ENCODE measurements at places on chromosomes 2 and 18. TPM values are rescaled to one million over a fixed set of nuclear protein-coding genes. Genes with fewer than 3 reads are reported as not detected.
A peak's percentile ranks its signal among the peaks of the same experiment; 100 is the strongest.

IL1A gene
- total RNA-seq: not detected

GPR75 gene
- 0.75 TPM for total RNA-seq

PXDN gene
- total RNA-seq: 95.4 TPM

CD207 gene
- 0.13 TPM for total RNA-seq

DNA sequence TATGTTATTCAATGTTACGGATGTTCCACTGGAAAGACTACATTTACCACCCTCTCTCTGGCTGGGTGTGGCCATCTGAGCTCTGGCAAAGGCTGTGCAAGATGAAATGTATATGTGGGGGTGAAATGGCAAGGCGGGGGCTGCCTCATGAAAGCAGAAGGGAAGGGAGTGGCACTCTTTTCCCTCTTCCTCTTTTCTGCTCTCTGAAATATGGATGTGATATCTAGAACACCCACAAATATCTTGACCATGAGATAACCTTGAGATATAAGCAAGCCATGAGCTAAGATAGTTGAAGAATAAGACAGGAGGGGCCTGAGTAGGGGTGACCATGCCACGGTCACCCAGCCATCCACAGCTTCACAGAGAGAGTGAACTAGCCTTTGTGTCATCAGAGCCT is 367.8 kb upstream of the ID2 start:
- H3K27ac ChIP-seq: no peak overlapping the region
- peaks cover 3% of the 10 kb centered on the region for H3K27me3 ChIP-seq
- no peaks in the 10 kb centered on the region for H3K36me3 ChIP-seq
- H3K4me1 ChIP-seq: peaks cover 3% of the 10 kb centered on the region
- no peak overlapping the region for H3K4me3 ChIP-seq

DNA sequence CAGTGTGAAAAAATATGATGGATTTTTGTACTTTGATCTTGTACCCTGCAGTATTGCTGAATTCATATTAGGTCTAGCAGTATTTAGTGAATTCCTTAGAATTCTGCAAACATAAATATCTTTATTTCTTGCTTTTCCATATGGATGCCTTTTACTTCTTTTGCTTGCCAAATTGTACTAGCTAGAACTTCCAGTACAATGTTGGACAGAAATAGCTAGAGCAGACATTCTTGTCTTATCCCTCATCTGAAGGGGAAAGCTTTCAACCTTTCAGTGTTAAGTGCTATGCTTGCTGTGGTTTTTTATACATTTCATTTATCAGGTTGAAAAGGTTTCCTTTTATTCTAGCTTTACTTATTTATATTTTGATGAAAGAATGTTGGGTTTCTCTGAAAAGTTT is 1321.9 kb upstream of the CHAC2 start:
- no peak for DNase-seq
- no peaks in the 10 kb centered on the region for H3K27me3 ChIP-seq
- H3K4me3 ChIP-seq: no peak overlapping the region
- H3K4me1 ChIP-seq: no peaks in the 10 kb centered on the region

CERS6 gene
- total RNA-seq: 37.3 TPM

- H3K4me3 ChIP-seq: no peak overlapping the region
- no peaks in the 10 kb centered on the region for H3K36me3 ChIP-seq
- H3K4me1 ChIP-seq: peaks cover 2% of the 10 kb centered on the region
- H3K27ac ChIP-seq: no peak overlapping the region
- peak; percentile 14 for DNase-seq
Observed at GRCh38 chr18:12520442-12520992, 112.8 kb downstream of the PRELID3A start.

- no peaks in the 10 kb centered on the region for H3K36me3 ChIP-seq
- no peak overlapping the region for H3K4me3 ChIP-seq
- H3K27ac ChIP-seq: no peak overlapping the region
- no peak for DNase-seq
- H3K27me3 ChIP-seq: no peaks in the 10 kb centered on the region
- no peaks in the 10 kb centered on the region for H3K4me1 ChIP-seq
Observed at GRCh38 chr2:96175951-96176350, 30.7 kb upstream of the DUSP2 start.

DNA sequence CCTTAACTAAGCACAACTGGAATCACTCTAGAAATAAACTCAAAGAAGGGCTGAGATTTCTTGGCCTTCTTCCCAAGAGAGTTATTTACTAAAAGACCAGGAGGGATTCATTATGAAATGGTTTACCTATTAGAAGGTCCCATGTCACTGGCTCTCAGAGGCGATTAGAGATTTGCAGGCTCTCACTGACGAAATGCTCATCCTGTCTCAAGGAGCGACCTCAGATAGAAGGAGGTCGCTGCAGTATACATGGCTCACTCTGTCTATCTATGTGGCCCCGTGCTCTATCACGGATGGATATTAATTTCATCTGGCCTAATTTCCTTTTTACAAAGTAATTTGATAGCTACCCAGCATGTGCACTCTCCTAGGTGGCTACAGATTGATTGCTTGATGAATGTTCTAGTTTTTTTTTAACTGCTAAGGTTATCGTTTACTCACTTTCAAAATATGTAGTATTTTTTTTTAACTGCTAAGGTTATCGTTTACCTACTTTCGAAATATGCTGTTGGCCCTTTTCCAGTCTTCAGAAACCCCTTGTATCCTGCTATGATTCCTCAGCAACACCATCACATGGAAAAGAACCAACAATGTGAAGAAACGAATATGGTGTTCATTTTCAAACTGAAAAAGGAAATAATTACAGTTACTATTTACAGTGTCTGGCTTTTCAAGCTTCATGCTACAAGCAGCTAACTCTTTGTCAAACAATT is 9.1 kb downstream of the SMIM21 start:
- no peak overlapping the region for H3K27ac ChIP-seq
- no peak for DNase-seq
- H3K4me1 ChIP-seq: no peaks in the 10 kb centered on the region
- H3K36me3 ChIP-seq: no peaks in the 10 kb centered on the region

DSG4 gene
- total RNA-seq: not detected

Data from muscle of leg (tissue), 16 donors.